ENCODE measurements at places on chromosomes 6 and 20.

DNA sequence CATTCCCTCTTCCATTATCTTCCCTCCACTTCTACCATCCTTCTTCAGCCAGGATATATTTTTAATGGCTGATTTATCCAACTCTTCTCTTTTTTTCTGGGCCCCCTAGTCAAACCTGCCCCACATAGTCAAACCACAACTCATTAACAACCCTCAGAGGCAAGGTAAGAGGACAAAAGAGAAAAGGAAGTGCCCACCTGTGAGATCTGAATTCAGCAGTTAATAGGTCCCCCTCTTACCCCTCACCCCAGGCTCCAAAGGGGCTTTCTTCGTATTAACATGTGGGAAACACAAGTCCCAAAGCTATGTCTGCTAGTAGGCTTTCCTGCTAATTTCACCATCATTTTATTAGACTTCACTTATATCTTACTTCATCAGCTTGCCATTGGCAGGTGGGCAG lies 44.1 kb upstream of the TSPYL1 start:
- no peak for DNase-seq

DNA sequence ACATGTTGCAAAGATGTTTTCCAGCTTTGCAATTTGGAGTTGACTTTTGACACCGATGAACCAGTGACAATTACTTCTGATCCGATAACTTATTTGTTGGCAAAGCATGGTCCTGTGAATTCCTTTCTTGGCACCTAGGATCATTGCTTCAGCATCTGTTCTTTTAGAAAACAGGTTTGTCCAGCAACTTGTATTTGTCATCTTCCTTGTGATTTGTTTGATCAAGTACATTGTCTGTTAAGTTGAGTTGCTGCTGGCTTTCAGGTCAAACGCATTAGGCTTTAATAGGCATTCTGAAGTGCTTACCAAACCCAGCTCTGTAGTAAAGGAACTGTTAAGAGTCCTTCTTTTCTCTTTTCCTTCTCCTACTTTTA lies 192.4 kb upstream of the ZNF217 start:
- DNase-seq, result no peak

DNA sequence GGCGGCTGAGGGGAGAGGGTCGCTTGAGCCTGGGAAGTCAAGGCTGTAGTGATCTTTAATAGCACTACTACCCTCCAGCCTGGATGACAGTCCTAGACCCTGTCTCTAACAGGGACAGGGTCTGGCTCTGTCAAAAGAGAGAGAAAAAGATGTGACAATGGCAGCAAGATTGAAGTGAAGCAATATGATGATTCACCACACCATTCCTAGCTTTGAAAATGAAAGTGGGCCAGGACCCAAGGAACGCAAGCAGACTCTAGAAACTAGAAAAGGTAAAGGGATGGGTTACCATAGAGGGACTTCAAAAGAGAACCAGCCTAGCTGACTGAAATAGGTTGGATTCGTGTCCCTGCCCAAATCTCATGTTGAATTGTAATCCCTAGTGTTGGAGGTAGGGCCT lies 426.9 kb downstream of the HTR1B start:
- no peak for DNase-seq

DNA sequence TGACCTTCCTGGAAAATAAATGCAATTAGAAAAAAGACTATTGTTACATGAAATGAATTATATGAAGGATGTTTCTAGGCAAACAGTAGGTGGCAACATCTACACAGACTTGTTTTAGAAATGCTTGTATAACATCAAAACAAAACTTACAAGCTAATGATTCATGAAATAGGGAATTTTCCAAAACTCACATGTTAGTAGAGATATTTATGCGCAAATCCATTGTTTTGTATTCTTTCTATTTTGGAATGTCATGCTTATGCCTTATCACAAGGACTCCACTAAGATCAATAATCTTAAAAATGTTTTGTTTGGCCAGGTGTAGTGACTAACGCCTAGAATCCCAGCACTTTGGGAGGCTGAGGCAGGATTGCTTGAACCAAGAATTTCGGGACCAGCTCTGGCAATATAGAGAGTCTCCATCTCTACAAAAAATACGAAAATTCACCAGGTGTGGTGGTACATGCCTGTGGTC lies 32.3 kb upstream of the LGSN start:
- DNase-seq, result no peak

GRCh38 chr6:128663238-128663637 lies 142.8 kb upstream of the PTPRK start:
- DNase-seq, result no peak

Measured in NCI-H2107 (cell line).